ENCODE measurements at places on chromosomes 7 and 10.

- DNase-seq, result no peak
Observed at GRCh38 chr10:14124941-14125340, 205.8 kb downstream of the FRMD4A start.

- no peak for DNase-seq
Observed at GRCh38 chr10:122178655-122179054, 92.4 kb upstream of the BTBD16 start.

DNA sequence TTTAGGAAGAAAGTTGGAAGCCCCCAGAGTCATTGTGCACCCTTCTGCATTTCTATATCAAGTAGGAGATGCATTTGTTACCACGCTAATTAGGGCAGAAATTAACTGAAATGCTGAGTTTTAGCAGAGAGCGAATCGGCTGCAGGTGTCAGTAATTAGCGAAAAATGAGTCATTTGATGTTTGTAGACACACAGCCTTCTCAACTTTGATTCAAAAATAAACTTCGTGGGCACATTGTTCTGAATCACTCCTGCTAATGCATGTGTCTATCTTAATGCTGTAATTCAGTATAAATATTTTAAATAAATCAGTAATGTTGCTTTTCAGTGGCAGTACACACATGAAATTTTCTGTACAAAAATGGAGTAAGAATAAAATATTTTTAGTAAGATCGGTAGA, 109.5 kb upstream of the CARD11 start:
- peak; percentile 20 for DNase-seq

DNA sequence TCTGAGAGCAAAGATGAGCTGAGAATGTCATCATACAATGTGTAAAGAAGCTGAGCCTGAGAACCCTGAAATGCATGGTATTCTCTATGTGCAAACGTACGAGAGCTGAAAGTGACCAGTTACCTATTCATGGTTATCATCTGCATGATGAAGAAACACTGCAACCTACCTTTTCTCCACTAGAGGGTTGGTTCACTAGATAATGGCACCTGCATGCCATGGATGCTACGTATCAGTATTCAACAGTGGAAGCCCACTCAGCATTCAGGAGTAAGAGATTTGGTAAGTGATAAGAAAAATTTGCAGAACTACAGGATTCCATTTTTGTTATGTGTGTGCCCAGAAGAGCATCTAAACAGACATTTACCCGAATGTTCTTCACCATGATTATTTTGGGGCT, 145.4 kb downstream of the PTPRN2 start:
- no peak for DNase-seq

GRCh38 chr10:4069491-4069890, 284.5 kb upstream of the KLF6 start:
- no peak for DNase-seq

DNA sequence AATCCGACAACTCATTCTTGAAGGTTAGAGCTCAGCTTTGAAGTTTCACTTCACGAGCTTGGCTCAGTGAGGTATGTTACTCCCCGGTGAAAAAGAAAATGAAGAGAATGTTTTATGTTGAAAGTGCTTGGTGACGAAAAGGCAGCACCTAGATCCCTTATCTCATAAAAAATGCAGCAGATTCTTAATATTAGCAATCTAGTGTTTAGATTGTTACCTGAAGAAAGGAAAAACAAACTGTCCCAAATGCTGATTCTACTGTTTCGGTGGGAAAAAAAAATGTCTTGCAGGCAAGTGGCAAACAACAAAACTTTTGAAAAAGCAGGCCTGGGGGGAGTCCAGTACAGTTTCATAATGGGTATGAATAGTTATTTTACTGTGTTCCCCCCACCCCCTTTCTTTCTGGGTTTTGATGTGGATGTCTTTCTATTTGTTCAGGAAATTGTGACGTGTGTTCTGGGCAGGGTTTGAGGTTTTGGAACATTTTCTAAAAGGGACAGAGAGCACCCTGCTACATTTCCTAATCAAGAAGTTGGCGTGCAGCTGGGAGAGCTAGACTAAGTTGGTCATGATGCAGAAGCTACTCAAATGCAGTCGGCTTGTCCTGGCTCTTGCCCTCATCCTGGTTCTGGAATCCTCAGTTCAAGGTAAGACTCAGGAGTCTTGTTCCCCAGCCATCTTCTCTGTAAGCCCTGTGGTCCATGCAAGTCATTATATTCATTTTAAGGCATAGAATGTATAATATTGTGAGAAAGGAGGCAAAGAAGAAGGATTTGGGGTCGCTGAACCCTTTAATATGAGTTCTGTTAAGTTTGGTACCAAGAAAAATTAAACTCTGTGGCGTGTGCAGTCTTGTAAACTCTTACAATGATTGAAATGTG, at the start of gene SRGN:
Gene SRGN (plus strand): TSS at position 514 of the 881 bp plus-strand sequence. CDS start 55 bp downstream, at position 569.
- DNase-seq, result peak; percentile 91

DNA sequence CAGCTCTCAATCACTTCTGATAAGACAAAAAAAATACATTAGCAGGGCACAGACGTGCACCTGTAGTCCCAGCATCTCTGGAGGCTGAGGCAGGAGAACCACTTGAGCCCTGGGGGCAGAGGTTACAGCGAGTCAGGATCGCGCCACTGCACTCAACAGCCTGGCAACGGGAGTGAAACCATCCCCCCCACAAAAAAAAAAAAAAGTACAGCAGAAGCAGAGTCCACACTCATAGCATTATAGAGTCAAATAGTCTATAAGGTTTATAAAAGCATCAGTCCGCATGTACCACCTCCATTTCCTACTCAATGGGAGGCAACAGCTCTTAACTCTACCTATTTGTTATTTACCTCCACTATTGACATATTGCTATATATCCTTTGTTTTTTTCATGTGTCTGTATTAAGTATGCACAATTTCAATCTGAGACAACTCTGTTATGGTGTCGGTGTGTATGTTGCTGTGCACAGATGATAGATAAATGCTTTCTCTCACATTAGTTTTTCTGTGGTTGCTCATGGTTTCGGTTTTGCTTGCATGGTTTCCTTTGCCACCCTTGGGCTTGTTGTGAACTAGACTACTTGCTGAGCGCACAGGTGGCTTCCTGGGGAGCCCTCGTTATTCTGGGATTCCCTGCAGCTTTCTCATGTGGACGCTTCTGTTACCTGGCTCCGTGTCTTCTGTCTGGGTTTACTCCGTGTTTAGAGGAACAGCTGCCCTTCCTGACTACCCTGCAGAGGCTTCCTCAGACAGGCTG, 40.4 kb downstream of the PROSER2 start:
- peak; percentile 77 for DNase-seq

GRCh38 chr10:28777911-28778310, 100.6 kb downstream of the BAMBI start:
- DNase-seq, result no peak

GRCh38 chr7:151679881-151680612, 160.4 kb upstream of the RHEB start:
- no peak for DNase-seq

DNA sequence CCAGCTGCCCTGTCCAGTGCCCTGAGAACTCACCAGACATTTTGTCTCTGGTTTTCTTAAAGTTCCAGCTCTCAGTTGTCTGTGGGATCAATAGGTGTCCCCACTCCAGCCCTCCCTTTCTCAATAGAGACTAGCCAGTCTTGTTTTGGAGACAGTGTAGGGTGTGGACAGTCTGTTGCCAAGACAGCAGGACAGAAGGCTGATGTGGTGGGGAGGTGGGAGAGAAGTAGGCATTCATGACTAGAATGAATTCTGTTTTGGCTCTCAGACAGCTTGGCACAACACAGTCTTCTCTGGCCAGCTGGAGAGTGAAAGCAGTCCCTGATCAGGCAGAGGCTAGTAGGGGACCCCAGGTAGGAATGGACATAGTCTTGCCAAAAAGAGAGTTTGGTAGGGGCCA, 467.0 kb upstream of the PODXL start:
- DNase-seq, result no peak

DNA sequence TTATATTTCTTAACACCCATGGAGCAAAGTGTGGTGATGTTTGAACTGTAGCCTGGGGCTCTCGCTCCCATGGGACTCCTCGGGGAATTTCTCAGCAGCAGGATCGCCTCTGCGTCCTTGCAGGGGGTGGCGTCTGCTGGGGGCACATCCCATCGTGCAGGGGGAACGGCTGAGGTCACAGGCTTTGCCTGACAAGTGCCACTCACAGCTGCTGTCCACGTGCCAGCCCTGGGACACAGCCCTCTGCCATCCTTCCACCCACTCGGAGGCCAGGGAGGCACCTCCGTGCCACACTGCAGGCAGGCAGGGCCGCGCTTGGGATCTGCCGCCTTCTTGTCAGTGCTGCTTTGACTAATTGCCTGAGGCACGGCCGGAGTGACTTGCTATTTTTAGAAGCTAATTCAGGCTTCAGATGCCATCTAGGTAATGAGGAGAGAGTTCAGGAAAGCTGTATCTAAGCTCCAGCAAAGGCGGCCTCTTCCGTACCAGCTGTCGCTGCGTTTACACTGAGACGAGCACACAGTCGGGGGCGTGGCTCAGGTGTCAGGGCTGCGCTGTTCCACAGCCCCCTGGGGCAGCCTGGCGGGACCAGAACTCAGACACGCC, 45.7 kb downstream of the PITRM1 start:
- DNase-seq, result no peak
